Activated CD8-positive, alpha-beta T cell treated with anti-CD3 and anti-CD28 coated beads for 36 hours (primary cell): ENCODE measurements at places on chromosomes 12 and 14. TPM values are rescaled to one million over a fixed set of nuclear protein-coding genes. Genes with fewer than 3 reads are reported as not detected.
A peak's percentile ranks its signal among the peaks of the same experiment; 100 is the strongest.

DNA sequence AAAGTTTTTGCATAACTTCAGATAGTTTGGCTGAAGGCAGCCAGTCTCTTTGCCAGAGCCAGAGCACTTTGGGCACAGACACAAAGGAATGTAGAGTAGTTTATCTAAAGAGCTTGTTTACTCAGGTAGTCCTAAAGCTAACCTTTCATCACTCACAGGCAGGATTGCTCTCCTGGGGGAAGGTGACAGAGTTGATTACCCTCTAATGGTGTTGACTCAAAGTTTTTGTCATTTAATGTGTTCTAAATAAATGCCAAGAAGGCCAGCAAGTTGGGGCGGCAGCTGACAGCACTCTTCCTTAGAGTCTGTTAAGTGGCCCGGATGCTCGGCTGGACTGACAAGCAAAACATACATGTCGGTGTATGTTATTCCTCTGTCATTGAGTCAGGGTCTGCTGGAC lies 9.3 kb upstream of the TAS2R46 start:
- peaks cover 19% of the 10 kb centered on the region for H3K36me3 ChIP-seq
- peaks cover 4% of the 10 kb centered on the region for H3K4me1 ChIP-seq
- no peak overlapping the region for H3K27ac ChIP-seq
- no peak for DNase-seq

The DPPA3 gene
- total RNA-seq = not detected

The HSPA2 gene
- 3.6 TPM for total RNA-seq

DNA sequence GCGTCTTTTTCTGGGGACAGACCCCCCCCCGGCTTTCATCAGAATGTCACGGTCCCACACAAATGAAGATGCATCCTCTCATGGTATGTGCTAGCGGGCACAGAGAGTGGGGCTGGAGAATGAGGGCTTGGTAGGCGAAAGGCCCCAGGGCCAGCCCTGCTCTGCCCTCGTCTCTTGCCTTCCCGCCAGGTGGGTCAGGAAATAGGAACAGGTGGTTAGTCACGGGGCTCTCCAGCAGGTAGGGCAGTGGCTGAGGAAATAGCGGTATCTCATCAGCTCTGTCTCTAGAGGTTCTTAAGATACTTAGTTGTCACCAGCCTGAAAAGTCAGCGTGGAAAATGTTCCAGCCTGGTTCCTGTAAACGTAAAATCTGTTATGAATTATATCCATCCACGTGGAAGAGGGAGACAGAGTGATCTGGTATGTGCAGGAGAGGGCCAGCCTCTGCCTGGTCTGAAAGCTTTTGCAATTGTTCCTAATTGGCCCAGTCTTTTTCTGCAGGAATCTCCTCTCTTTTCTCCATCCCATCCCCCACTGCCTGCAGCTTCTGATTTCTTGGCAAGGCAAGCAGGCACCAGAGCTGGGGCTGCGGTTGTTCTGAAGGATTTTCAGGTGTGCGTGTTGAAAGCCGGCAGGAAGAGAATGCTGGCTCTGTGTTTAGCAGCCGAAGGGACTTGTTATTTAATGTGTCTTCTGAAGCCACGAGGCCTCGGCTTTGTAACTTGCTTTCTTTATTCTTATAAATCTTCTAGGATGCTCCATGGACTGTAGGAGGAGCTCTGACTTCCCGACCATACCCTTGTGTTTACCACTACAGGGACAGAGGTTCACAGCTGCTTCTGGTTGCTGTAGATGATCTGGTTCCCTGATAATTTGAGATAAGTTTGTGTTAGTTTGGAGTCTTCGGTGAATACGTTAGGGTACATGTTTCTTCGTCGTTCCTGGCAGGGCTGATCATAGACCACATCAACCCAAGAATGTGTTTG lies 131.1 kb downstream of the CACNA1C start:
- H3K36me3 ChIP-seq = no peaks in the 10 kb centered on the region
- H3K4me1 ChIP-seq = no peaks in the 10 kb centered on the region
- no peak overlapping the region for H3K27ac ChIP-seq
- DNase-seq = no peak
- H3K27me3 ChIP-seq = no peaks in the 10 kb centered on the region

The CPNE6 gene
- total RNA-seq = not detected

The FAM90A1 gene
- 0.27 TPM for total RNA-seq

DNA sequence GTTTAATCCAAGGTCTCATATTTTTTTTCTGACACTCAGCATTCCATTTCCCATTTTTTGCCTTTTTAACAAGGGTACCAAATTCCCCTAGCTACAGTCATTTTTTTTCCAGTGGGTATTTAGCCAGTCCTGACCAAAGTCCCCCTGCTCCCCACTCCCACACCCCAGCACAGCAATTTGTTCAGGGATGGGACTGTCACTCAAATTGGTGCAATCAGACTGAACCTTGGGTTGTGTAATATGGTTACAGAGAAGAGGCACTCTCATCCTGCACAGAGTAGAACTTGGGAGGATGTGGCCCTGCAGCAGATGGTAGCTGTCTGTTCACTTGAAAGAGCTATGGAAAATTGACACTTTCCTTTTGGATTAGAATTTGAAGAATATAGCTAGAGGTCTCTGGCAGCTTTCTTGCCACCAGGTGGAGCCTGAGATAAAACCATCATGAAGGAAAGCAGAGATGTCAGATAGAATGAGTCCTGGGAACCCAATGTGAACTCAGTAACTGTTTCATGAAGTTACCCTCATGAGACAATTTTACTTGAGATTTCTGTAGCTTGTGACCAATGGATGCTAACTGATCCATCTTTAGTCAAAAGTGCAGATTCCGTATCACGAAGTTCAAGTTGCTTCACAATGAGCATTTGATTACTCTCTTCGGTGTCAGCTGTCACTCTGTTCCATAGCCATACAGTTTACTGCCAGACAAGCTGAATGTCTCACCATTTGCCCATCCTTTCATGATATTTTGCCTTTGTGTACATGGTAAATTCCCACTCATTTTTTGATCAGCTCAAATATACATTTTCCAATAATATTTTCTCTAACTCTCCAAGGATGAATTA lies 394.0 kb upstream of the SYT1 start:
- no peaks in the 10 kb centered on the region for H3K27me3 ChIP-seq
- no peak overlapping the region for H3K27ac ChIP-seq
- peak; percentile 11 for DNase-seq
- H3K4me1 ChIP-seq = no peaks in the 10 kb centered on the region

- H3K36me3 ChIP-seq = peaks cover 12% of the 10 kb centered on the region
- H3K27me3 ChIP-seq = no peaks in the 10 kb centered on the region
- peak; percentile 78 for DNase-seq
- peaks cover 83% of the 10 kb centered on the region for H3K4me1 ChIP-seq
Observed at GRCh38 chr12:107352347-107353081, 259.2 kb upstream of the CRY1 start.

GRCh38 chr12:54419088-54419887 lies at the start of gene ITGA5:
TSS of gene ITGA5 (minus strand) at chr12:54419266. CDS start at chr12:54419198, 68 bp downstream.
- no peaks in the 10 kb centered on the region for H3K27me3 ChIP-seq
- H3K36me3 ChIP-seq = no peaks in the 10 kb centered on the region
- peak within 1 kb of the TSS; percentile 89 for H3K4me3 ChIP-seq

GRCh38 chr12:98743362-98743953 lies 98.4 kb downstream of the APAF1 start:
- H3K36me3 ChIP-seq = no peaks in the 10 kb centered on the region
- H3K4me1 ChIP-seq = peaks cover 29% of the 10 kb centered on the region
- H3K27ac ChIP-seq = no peak overlapping the region
- peak; percentile 68 for DNase-seq

The TBC1D30 gene
- 0.40 TPM for total RNA-seq

- H3K4me3 ChIP-seq = no peak overlapping the region
- H3K36me3 ChIP-seq = no peaks in the 10 kb centered on the region
- H3K27me3 ChIP-seq = no peaks in the 10 kb centered on the region
- DNase-seq = no peak
Observed at GRCh38 chr12:90111791-90112580, 403.3 kb upstream of the ATP2B1 start.

DNA sequence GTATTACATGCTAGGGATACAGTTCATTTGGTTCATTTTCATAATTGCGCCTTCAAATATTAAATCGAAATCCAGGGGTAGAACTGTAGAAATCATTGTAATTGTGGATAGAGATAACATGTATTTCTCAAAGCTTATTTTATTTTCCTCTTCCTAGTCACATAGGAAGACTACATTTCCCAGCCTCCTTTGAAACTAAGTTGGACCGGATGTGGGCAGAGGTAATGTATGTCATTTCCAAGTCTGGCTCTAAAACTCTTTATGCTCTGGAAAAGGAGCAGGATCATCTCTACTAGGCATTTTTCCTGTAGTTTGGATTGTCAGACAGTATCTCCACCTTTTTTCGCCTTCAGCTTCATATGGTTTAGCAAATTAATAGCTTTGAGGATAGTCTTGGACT lies 70.1 kb upstream of the CRY1 start:
- H3K27ac ChIP-seq = no peak overlapping the region
- H3K4me3 ChIP-seq = no peak overlapping the region
- H3K36me3 ChIP-seq = no peaks in the 10 kb centered on the region

The KIF5A gene
- total RNA-seq = 1.3 TPM

The NAV3 gene
- total RNA-seq = not detected

DNA sequence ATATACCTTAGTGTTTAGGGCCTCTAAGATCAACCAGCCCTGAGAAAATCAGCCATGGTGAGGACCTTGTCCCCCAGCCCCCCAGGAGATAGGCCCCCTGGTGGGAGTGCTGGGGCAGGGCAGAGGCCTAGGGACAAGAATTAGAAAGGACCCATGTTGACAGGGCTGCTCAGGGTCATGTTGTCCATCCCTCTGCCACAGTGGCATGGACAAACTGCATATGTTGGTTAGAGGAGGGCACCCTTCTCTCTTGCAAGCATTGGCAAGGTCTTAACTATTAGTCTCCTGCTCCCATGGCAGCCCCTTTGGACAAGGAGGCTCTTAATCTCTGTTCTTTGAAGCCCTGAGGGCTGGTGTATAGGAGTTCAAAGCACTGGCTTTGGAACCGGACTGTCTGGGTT lies 755 bp upstream of the PTPN6 start:
- DNase-seq = peak; percentile 58
- peak overlapping the region; percentile 93 for H3K27ac ChIP-seq
- H3K36me3 ChIP-seq = peaks cover 56% of the 10 kb centered on the region
- peak overlapping the region; percentile 95 for H3K4me3 ChIP-seq
- peaks cover 57% of the 10 kb centered on the region for H3K4me1 ChIP-seq

DNA sequence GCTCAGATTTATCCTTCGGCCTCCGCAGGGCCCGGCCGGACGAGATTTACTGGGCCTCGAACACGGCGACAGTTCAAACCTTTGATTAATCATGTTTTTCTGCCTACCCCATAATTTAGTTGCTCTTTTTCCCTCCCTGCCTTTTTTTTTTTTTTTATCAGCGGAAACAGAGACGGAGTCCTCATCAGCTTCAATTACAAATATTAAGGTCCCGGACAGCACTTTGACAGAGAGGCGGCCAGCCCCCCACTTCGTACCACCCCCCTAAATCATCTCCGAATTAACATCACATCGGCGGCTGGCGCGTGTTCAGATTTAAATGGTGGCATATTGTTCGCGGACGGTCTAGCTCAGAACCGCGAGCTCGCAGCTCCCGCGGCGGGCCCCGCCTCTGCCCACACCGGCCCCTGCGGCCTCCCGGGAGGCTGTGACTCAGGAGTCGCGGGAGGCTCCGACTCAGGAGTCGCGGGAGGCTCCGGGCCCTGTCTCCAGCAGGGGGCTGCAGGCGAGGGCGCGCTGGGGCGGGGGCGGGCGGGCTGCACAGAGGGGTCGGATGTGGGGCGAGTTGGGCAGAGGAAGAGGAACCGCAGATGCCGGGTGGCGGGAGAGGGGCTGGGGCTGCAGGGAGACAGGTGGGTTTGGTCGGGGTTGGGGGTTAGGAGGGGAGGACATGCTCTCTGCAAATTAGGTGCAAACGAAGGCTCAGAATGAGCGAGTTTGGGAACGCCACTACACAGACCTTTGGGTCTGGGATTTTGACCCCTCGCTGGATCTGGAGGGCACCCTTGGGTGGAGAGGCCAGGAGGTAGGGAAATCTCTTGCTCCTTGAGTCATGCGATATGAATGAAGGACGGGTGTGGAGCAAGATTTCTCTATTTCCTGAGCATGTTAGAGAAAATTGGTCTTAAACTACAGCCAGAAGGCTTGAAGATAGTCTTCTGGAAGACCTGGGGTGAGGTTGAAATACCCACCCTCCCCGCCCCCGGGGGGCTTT lies 19.6 kb upstream of the ATP5MC2 start:
- peaks cover 27% of the 10 kb centered on the region for H3K4me1 ChIP-seq
- peak overlapping the region; percentile 58 for H3K4me3 ChIP-seq
- peaks cover 72% of the 10 kb centered on the region for H3K27me3 ChIP-seq
- DNase-seq = peak; percentile 59
- H3K36me3 ChIP-seq = no peaks in the 10 kb centered on the region

DNA sequence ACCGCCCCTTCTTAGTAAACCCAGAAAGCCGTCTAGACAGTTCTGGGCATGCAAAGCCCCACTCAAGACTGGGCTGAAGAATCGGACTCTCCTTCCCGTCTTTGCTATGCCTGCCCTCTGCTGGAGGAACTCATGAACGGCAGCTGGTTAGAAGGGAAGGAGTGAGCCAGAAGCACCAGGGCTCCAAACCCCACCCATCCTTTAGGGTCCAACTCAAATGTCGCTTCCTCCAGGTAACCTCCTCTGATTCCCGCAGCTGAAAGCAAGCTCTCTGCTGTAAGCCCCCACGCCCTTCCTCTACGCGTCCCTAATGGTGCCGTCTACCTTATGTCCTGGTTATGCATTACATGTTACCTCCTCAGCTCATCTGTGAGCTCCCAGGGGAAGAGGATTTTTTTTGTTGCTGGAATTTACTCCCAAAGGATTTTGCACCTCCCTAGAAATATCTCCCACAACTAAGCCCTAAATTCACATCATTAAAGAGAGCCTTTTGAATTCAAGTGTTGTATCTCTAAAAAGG lies 59.0 kb upstream of the SCN8A start:
- H3K27me3 ChIP-seq = peaks cover 2% of the 10 kb centered on the region
- peak; percentile 86 for DNase-seq
- H3K36me3 ChIP-seq = no peaks in the 10 kb centered on the region
- H3K27ac ChIP-seq = no peak overlapping the region

The A2ML1 gene
- not detected for total RNA-seq

- H3K27me3 ChIP-seq = no peaks in the 10 kb centered on the region
- peaks cover 18% of the 10 kb centered on the region for H3K4me1 ChIP-seq
- H3K27ac ChIP-seq = peak overlapping the region; percentile 60
Observed at GRCh38 chr12:49636979-49637755, 13.8 kb downstream of the PRPF40B start.

DNA sequence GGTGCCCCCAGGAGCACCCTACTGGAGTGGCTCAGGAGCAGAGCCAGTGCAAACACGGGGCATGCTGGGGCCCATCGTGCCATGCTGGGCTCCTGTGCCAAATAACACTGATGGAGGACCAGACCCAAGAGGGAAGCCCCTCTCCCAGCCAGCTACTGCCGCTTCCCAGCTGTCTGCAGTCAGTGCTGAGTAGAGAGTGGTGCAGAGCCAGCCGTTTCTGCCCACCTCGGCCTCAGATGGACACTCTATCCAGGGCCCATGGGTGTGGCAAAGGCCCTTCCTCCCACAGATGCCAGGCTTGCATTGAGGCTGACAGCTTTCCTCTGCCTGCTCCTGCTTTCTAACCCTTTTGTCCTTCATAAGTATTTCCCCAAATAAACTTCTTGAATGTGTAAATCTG lies 13.2 kb downstream of the CLBA1 start:
- H3K4me3 ChIP-seq = no peak overlapping the region
- H3K4me1 ChIP-seq = no peaks in the 10 kb centered on the region

- DNase-seq = no peak
- H3K27me3 ChIP-seq = no peaks in the 10 kb centered on the region
- H3K36me3 ChIP-seq = no peaks in the 10 kb centered on the region
- H3K4me3 ChIP-seq = no peak overlapping the region
Observed at GRCh38 chr14:68599896-68600610, 192.8 kb downstream of the ZFP36L1 start.

- no peak overlapping the region for H3K27ac ChIP-seq
- H3K27me3 ChIP-seq = no peaks in the 10 kb centered on the region
- H3K4me1 ChIP-seq = peaks cover 20% of the 10 kb centered on the region
Observed at GRCh38 chr12:3959799-3960560, 86.8 kb upstream of the PARP11 start.

The ASPG gene
- not detected for total RNA-seq

The CATSPERB gene
- total RNA-seq = 0.27 TPM

The TAS2R50 gene
- total RNA-seq = not detected
